ENCODE measurements at places on chromosomes 3 and 15.
A peak's percentile ranks its signal among the peaks of the same experiment; 100 is the strongest.

DNA sequence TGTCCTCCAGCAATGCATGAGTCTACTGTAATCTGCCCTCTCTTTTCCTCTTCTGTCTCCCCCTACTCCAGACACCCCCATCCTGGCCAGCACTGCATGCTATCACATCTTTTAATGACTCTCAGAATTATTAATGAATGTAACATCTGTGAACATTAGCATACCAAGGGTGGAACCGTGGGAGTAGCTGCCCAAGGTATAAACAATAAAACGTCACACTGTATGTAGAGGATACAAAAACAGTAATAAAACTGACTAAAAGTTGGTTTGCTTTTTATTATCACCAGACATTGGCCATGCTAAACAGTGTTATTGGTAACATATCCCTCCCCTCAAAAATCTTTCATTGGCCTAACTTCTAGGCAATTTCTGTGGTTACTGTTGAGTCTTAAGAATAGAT lies 24.7 kb downstream of the NUDT16 start:
- DNase-seq, result no peak

- DNase-seq, result peak; percentile 3
These were observed 21.9 kb upstream of the POLR2M start for GRCh38 chr15:57684491-57685151.

GRCh38 chr3:41200669-41201021 lies 1.3 kb downstream of the CTNNB1 start:
- no peak for DNase-seq

- DNase-seq, result no peak
These were observed 260.3 kb downstream of the ERC2 start for GRCh38 chr3:56207922-56208321.

GRCh38 chr3:159950156-159950898 lies 38.3 kb upstream of the IL12A start:
- DNase-seq, result no peak

DNA sequence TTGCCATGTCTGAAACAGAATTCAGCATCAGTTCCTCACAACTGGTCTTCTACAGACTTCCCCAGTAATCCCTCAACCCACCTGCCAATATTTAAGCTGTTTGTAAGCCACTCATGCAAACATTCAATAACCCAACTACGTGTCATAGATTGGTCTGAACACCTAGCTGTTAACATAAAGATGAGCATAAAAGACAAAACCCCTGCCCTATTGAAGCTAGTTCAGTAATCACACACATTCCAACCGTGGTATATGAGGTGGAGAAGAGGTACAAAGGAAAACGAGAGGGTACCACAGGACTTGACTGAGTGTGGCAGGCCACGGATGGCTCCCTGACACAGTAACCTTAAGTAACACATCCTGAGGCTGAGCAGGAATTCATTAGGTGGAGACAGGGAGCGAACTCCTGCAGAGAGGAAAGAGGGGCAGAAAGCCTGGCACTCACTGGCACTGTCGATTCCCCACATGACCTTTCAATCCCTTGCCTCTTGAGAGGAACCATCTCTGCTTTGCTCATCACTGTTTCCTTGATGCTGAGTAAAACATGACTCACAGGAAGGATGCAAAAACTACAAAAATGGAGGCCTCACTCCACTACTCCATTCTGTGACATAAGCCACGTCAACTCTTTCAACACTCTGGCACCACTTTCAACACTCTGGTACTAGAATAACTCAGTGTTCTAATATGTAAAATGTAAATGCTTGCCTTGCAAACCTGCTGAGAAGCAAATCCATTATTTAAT lies 31.3 kb downstream of the RPN1 start:
- DNase-seq, result no peak

DNA sequence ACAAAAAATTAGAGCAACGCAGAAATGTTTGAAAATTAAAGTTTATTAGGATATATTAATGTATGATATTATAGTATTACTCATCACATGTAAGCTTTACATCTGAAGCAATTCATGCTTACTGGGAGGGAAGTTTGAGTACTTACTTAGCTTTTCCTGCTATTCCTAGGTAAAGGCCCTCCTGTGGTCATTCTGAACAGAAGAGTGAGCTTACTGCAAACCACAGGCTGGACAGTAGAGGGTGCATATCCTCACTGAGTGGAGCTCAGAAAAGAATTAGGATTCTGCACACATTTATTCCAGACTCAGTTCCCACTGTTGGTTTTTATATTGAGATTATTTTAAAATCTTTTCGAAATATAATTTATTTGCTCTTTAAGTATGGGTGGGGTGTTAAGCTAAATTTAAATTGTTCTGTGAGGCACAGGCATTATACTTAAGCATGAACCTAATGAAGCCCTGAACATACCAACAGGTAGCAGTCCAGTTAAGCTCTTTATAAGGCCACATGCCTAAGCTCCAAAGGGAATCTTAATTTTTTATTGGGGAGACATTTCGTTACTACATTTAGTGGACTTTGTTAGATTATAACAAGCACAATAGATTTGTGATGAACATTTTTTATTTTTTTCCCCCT lies 10.2 kb downstream of the MRPS22 start:
- peak; percentile 25 for DNase-seq

DNA sequence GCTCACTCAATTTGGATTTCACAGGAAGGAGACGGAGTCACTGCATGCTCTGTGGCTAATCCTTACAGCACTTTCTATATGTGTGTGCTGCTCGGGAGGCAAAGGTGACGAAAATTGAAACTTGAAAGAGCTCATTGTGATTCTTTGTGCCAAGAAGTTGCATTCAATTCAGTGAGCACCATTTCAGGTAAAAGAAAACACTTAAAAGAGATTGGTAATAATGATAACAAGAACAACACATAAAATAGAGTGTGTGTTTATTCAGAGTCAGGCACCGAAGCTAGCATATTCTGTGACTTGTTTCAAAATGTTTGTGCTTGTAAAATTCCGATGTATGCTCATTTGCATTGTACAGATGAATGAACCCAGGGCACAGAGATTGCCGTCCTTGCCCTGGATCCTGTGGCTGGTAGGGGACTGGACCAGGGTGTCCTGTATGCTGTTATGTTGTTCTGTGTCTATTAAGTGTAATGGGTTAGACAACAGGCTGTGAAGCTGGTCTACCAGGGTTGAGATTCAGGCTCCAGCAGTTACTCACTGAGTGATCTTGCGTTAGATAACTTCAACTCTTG lies 193.3 kb upstream of the PROK2 start:
- no peak for DNase-seq

GRCh38 chr3:178352326-178353005 lies 183.8 kb upstream of the KCNMB2 start:
- peak; percentile 47 for DNase-seq

- DNase-seq, result peak; percentile 89
These were observed 18.6 kb downstream of the RNU5B-1 start for GRCh38 chr15:65323071-65323511.

DNA sequence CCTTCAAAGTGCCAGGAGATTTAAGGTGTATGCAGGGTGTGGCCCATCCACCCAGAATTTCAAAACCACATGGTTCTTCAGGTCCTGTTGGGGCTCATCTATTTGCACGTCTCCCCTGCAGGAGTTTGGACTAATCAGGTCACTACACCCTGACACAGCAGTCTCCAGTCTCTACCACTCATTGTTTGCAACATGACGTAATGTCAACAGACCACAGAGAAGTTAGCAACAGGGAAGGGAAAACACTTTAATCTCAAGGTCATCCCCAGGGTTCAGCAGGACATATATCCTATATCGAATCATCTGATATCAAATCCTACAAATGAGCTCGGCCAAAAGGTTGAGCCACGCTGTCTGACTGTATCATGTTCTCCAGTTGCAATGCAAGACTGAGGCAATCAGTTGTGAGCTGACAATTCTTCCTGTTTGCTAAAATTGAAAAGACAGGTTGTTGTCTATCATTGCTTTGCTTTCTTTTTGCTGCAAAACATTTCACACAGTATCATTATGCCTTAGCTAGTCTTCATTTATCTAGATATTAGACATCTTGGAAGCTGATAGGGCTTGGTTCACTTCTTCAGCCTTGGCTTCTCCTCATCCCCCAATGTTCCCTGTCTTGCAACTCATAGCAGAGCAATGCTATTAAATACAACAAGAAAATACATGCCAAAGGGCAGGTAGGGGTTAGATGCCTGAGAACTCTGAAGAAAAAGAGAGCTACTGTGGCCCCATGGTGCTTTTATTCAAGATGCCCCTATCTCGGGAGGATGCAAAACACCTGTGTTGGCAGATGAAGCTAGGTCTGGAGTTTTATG lies 13.4 kb upstream of the LEKR1 start:
- DNase-seq, result no peak

- DNase-seq, result peak; percentile 7
These were observed 3.3 kb upstream of the NDN start for GRCh38 chr15:23690450-23690852.

- no peak for DNase-seq
These were observed 17.8 kb upstream of the P2RY12 start for GRCh38 chr3:151402349-151402748.

DNA sequence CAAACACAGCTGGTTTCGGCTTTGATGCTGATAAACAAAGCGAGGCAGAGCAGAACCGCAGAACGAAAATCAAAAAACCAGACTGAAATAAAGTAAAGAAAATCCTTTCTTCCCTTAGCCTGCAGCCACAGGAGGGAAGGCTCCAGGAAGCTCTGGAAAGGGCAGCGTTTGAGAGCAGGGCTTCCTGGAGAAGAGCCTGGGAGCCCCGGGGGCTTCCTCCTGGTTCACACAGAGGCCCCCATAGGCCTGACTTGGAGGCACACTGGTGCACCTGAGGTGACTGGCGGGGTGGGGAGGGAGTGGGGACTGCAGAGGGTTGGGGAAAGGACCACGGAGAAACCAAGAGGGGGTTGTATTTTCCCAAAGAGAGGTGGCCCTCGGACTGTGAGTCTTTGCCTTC lies 98.8 kb upstream of the WNT5A start:
- no peak for DNase-seq

DNA sequence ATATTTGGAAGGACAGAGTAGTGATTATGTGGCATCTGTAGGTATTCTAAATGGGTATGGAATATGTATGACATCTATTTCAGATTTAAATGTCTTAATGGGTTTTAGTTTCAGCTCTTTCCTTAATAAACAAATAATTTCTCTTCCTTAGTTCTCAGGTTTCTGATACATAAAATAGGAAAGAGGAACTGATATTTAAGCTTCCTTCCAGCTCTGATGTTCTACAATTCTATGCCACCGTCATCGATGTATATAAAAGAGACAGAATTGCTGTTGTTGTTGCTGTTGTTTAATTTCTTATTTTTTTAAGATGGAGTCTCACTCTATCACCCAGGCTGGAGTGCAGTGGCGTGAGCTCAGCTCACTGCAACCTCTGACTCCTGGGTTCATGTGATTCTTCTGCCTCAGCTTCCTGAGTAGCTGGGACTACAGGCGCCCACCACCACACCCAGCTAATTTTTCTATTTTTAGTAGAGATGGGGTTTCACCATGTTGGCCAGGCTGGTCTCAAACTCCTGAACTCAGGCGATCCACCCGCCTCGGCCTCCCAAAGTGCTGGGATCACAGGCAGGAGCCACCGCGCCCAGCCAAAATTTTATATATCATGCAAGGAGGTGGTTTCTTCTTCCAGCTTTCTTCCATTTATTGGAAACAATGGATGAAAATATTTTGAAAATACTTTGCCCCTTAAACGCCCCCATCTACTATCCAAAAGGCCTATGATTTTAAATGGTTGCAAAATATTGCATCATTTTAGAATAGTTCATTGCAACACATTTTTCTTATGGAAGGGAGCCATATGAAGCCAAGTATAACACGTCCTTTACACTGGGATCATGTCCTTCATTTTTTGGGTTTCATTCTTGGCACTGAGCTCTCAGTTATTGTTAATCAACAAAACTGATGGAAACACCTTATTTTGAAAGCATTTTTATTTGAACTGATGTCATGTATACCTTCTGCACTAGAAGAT lies 13.9 kb upstream of the C15orf61 start:
- no peak for DNase-seq

DNA sequence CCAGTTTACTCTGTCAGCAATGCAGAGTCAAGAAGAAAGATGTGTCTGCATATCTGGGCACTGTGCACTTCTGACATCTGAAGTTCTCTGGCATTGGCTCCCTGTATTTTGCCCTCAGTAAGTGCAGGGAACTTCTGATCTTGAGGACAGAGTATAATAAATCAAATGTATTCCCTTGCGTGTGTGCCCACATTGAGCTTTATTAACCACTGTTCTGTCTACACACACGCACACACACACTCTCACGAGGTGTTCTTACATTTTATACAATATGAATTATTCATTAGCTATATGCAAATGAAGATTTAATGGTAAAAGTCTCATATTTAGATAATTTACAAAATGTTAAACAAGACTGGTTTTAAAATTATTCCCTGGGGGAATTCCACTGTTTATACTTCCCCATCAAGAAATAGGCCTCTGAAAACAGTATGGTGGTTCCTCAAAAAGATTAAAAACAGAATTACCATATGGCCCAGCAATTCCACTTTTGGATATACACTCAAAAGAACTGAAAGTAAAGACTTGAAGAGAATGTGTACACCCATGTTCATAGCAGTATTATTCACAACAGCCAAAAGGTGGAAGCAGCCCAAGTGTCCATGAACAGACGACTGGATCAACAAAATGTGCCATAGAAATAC lies 24.6 kb upstream of the ANPEP start:
- DNase-seq, result no peak

DNA sequence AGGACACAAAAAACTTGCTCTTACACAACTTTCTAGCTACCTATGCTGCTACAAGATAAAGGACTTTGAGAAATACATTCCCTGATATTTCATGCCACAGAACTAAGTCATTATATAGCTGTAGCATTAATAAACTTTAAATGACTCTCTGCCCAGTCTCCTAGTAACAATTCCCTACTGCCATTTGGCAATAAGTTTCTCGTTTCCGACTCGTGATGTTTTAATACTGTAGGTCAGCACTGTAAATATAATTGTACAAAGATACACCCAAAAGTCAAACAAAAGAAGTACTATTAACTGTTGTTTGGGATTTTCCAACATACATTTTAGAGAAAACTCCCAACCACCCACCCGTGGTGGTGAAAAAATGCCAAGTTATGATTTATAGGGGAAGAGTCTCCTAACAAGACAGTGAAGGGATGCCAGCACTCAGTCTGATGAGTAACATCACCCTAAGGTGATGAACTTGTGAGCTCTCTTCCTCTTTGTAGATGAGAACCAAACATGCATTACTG lies 132.2 kb downstream of the DUT start:
- no peak for DNase-seq

- DNase-seq, result no peak
These were observed 42.9 kb downstream of the AKAP13 start for GRCh38 chr15:85423256-85423655.

GRCh38 chr3:99777210-99777549 lies 40.5 kb upstream of the CMSS1 start:
- DNase-seq, result no peak
